ENCODE measurements at places on chromosomes 6 and 20. TPM values are rescaled to one million over a fixed set of nuclear protein-coding genes. Genes with fewer than 3 reads are reported as not detected.

The LIME1 gene
- total RNA-seq, result 2.9 TPM

The SLC13A3 gene
- total RNA-seq, result 0.55 TPM

The C4A gene
- total RNA-seq, result 59.5 TPM

The DLL1 gene
- total RNA-seq, result 5.4 TPM

The LIN28B gene
- not detected for total RNA-seq

The SRMS gene
- total RNA-seq, result not detected

The DDO gene
- total RNA-seq, result 24.2 TPM

The CLDN20 gene
- total RNA-seq, result not detected

The IMPG1 gene
- total RNA-seq, result not detected

The CST2 gene
- total RNA-seq, result 0.75 TPM

The HLA-DQA2 gene
- 0.25 TPM for total RNA-seq

The FAM209B gene
- not detected for total RNA-seq

GRCh38 chr20:11170565-11170964 lies 496.8 kb upstream of the JAG1 start:
- H3K4me3 ChIP-seq, result no peak overlapping the region
- no peak overlapping the region for H3K27ac ChIP-seq
- DNase-seq, result no peak
- H3K36me3 ChIP-seq, result no peaks in the 10 kb centered on the region
- H3K4me1 ChIP-seq, result peaks cover 12% of the 10 kb centered on the region
- H3K27me3 ChIP-seq, result no peaks in the 10 kb centered on the region

GRCh38 chr6:42276034-42276890 lies 58.6 kb upstream of the MRPS10 start:
- peak overlapping the region; percentile 25 for H3K27ac ChIP-seq
- peak; percentile 83 for DNase-seq
- peak overlapping the region; percentile 5 for H3K4me3 ChIP-seq
- no peaks in the 10 kb centered on the region for H3K36me3 ChIP-seq
- H3K27me3 ChIP-seq, result no peaks in the 10 kb centered on the region

- H3K36me3 ChIP-seq, result no peaks in the 10 kb centered on the region
- H3K4me1 ChIP-seq, result no peaks in the 10 kb centered on the region
- no peak overlapping the region for H3K4me3 ChIP-seq
- DNase-seq, result no peak
- H3K27ac ChIP-seq, result no peak overlapping the region
- H3K27me3 ChIP-seq, result no peaks in the 10 kb centered on the region
Observed at GRCh38 chr6:75308250-75308988, 23.8 kb upstream of the TMEM30A start.

GRCh38 chr6:134519465-134519864 lies 201.6 kb upstream of the SGK1 start:
- no peaks in the 10 kb centered on the region for H3K36me3 ChIP-seq
- H3K27me3 ChIP-seq, result no peaks in the 10 kb centered on the region
- peaks cover 44% of the 10 kb centered on the region for H3K4me1 ChIP-seq
- no peak overlapping the region for H3K4me3 ChIP-seq
- DNase-seq, result peak; percentile 22

GRCh38 chr20:48855046-48855445 lies 27.2 kb upstream of the PREX1 start:
- H3K4me3 ChIP-seq, result no peak overlapping the region
- no peak for DNase-seq
- no peak overlapping the region for H3K27ac ChIP-seq
- H3K36me3 ChIP-seq, result no peaks in the 10 kb centered on the region
- no peaks in the 10 kb centered on the region for H3K4me1 ChIP-seq

GRCh38 chr6:68636666-68637065 lies 1.6 kb downstream of the ADGRB3 start:
- H3K4me3 ChIP-seq, result peak overlapping the region; percentile 70
- peaks cover 20% of the 10 kb centered on the region for H3K4me1 ChIP-seq
- H3K36me3 ChIP-seq, result no peaks in the 10 kb centered on the region
- no peak for DNase-seq
- H3K27ac ChIP-seq, result no peak overlapping the region
- H3K27me3 ChIP-seq, result peaks cover 22% of the 10 kb centered on the region

- H3K4me1 ChIP-seq, result no peaks in the 10 kb centered on the region
- no peak overlapping the region for H3K27ac ChIP-seq
- no peaks in the 10 kb centered on the region for H3K36me3 ChIP-seq
- H3K27me3 ChIP-seq, result no peaks in the 10 kb centered on the region
Observed at GRCh38 chr6:76057469-76057868, 15.0 kb downstream of the IMPG1 start.

GRCh38 chr6:118746825-118747174 lies 95.4 kb upstream of the CEP85L start:
- H3K4me3 ChIP-seq, result no peak overlapping the region
- H3K27me3 ChIP-seq, result no peaks in the 10 kb centered on the region
- no peak overlapping the region for H3K27ac ChIP-seq
- H3K4me1 ChIP-seq, result no peaks in the 10 kb centered on the region

DNA sequence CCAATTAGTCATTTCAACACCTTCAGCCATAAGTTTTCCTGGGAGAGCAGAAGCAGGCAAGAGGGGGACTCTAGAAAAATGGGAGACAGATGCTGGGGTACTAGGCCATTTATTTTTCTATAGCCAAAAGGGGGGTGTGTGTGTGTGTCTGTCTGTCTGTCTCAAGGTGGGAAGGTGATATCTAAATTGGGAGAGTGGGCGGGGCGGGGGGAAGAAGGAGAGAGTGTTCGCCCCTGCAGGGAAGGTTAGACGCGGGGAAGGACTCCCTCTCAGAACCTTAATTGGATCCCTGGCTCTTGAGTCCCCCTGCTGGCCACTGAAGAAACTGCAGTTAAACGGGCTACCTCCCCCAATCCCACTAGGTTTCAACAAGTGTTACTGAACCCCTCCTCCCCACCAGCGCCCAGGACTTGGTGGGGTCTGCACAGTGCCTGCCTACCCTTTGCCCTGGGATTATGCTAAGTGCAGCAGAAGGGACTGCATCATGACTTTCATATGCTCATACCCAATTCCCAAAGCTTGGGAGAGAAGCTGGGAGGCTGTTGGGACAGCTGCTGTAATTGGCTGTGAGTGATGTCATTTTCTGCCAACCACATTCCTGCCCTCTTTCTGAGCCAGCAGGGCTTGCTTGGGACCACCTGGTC lies 45.8 kb downstream of the FOXP4 start:
- H3K4me1 ChIP-seq, result no peaks in the 10 kb centered on the region
- no peaks in the 10 kb centered on the region for H3K27me3 ChIP-seq
- no peak overlapping the region for H3K27ac ChIP-seq

GRCh38 chr6:149136273-149136912 lies 181.1 kb upstream of the TAB2 start:
- no peak overlapping the region for H3K27ac ChIP-seq
- H3K36me3 ChIP-seq, result no peaks in the 10 kb centered on the region
- no peaks in the 10 kb centered on the region for H3K4me1 ChIP-seq

DNA sequence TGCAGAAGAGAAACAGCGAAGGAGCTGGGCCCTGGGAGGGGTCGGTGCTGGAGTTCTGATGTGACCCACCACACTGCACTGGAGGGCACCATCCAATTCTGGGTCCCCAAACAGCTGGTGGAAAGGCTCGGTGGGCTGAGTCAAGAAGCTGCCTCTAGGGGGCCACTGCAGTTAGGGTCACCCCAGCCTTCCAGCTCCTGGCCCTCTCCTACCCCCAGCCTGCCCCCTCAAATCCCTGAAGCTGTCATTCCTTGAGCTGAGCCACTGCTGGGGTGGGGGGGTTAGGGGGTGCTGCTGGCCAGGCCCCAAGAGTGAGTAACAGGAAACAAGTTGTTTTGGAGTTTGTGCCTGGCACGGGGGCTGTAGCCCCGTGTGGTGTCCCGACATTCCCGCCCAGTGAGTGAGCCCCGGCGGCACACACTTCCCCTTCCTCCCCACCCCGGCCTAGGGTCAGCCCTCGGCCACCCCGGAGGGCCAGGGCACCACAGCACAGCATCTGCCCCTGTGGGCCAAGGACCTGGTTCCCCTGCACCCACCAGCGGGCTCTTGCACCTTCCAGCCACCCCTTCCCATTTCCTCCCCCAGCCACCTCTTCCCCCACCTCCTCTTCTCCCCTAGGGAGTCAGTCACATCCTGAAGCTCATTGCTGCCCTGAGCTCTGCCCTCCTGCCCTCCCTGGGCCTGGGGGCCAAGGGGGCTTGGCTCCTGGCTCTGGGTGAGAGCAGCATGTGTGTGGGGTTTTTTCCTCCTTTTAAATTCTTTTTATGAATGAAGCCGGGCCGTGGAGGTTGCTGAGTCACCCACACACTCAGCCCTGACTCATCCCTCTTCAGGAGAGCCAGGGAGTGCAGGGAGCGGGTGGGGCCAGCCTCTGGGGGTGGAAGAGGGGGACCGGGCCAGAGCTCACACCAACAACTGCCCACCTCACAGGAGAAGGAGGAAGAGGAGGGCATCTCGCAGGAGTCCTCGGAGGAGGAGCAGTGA lies 4.6 kb downstream of the SMIM29 start:
- H3K4me1 ChIP-seq, result peaks cover 15% of the 10 kb centered on the region
- peak overlapping the region; percentile 26 for H3K27ac ChIP-seq
- H3K4me3 ChIP-seq, result no peak overlapping the region
- no peaks in the 10 kb centered on the region for H3K36me3 ChIP-seq
- DNase-seq, result peak; percentile 52

GRCh38 chr20:51500936-51501335 lies 41.6 kb downstream of the NFATC2 start:
- H3K27me3 ChIP-seq, result no peaks in the 10 kb centered on the region
- no peaks in the 10 kb centered on the region for H3K36me3 ChIP-seq
- no peak overlapping the region for H3K4me3 ChIP-seq
- H3K27ac ChIP-seq, result no peak overlapping the region
- peaks cover 3% of the 10 kb centered on the region for H3K4me1 ChIP-seq

GRCh38 chr20:36279776-36280175 lies 26.4 kb upstream of the DLGAP4 start:
- H3K27me3 ChIP-seq, result no peaks in the 10 kb centered on the region
- H3K27ac ChIP-seq, result no peak overlapping the region
- no peaks in the 10 kb centered on the region for H3K36me3 ChIP-seq
- no peak for DNase-seq

- no peaks in the 10 kb centered on the region for H3K4me1 ChIP-seq
- peak overlapping the region; percentile 60 for H3K4me3 ChIP-seq
- H3K27ac ChIP-seq, result peak overlapping the region; percentile 46
- DNase-seq, result peak; percentile 53
Observed at GRCh38 chr20:29497261-29497671, 1760.2 kb upstream of the DEFB115 start.

DNA sequence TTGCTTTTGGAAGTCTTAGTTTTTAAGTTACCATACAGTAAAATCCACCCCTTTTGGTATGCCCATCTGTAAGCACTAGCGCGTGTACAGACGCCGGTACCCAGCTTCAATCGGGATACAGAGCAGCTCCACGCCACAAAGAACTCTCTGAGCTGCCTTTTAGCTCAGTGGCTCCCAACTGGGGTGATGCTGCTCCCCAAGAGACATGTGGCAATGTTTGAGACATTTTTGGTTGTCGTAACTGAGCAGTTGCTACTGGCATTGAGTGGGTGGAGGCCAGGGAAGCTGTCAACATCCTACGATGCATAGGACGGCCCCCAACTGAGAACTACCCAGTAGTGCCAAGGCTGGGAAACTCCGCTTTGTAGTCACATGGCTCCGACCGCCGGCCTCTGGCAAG lies 73.3 kb downstream of the BMP7 start:
- no peak overlapping the region for H3K27ac ChIP-seq
- H3K36me3 ChIP-seq, result no peaks in the 10 kb centered on the region
- H3K4me1 ChIP-seq, result no peaks in the 10 kb centered on the region
- H3K27me3 ChIP-seq, result no peaks in the 10 kb centered on the region

DNA sequence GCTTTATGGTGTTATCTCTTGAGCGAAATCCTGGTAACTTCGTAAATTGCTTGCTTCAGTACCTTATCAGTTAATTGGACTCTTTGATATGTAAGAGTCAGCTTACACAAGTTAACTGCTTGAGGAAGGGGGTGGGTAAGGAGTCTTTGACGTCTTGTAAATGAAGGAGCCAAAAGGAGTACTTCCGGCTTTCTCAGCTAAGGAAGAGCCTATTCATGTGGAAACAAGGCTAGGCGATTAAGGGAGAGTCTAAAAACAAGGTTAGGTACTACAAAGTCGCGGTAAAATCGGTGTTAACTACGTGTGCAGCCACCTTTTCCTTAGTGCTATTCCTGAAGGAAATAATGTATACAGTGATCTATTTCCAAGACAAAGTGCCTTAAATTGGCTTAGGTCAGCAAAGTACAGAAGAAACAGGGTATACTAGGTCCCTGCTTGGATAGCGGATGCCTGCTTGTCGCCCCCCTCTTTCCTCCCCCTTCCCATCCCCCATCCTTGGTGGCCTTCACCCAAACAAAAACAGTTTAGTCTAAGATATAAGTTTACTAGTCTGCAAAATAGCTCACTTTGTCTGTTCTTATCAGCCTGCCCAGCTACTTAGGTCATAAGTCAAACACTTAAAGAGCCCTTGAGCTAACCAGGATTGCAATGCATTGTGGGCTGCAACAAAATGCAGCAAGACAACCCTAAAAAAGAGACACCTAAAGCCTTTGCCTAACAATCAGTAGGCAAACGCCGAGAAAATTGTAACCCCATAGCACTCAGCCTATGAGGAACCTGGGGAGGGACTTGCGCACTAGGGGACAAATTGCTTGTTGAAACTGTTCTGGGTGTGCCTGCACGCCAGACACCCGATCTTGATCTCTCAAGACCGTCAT lies 147.3 kb downstream of the TRIM27 start:
- no peak overlapping the region for H3K27ac ChIP-seq
- no peak overlapping the region for H3K4me3 ChIP-seq

- no peak overlapping the region for H3K4me3 ChIP-seq
- H3K36me3 ChIP-seq, result no peaks in the 10 kb centered on the region
- H3K27me3 ChIP-seq, result no peaks in the 10 kb centered on the region
Observed at GRCh38 chr6:41652866-41653652, 14.8 kb downstream of the MDFI start.

DNA sequence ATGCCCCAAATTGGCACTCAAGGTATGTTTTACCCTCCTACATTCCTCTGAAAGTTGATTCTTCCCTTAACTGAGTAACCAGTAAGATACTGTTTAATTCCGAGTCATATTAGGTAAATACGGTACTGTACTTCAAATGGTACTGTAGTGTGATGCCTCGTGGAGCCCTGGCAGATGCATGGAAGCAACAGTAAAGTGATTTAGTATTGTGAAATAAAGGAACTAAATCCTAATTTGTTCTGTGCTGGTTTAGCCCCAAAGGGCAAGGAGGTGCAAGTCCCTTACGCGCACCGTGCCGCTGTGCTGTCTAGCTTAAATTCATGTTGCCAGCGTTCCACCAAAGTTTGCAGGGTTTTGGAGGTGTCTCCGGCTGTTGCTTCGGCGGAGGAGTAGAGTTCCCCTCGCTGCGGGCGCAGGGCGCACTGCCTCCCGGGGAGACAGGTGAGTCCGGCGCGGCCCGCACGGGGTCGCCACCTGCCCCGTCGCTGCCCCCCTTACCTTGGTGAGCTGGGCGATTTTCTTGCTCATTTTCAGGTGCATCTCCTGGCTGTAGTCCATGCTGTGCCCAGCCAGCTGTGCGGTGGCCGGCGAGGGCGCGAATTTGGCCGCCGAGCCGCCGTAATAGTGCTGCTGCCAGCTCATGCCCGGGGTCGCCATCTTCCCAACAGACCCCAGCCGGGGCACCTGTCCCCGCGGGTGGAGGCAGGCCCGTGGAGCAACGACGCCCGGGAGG lies 655 bp downstream of the FAM184A start:
- peak overlapping the region; percentile 63 for H3K4me3 ChIP-seq
- H3K36me3 ChIP-seq, result no peaks in the 10 kb centered on the region
- H3K27me3 ChIP-seq, result peaks cover 15% of the 10 kb centered on the region
- no peak overlapping the region for H3K27ac ChIP-seq
